Osteocyte (in vitro differentiated cells): ENCODE measurements at places on chromosomes 3 and 15. TPM values are rescaled to one million over a fixed set of nuclear protein-coding genes. Genes with fewer than 3 reads are reported as not detected.

DNA sequence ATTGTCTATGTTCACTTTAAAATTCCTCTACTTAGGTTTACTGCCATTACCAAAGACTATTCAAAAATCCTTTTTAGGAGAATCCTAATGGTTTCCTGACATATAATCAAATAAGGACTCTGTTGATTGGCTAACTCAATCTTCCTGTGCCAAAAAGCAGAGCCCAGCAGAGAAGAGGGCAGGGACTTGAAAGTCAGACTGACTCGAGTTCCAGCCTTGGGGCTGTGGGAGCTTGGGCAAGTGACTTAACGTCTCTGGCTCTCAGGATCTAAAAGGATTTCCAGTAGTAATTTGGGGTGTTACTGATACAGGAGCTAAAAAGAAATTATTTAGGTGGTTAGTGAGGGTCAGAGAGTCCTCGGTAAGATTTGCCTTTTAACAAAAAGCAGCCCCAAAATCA, 10.9 kb downstream of the CCR5 start:
- DNase-seq = no peak

GRCh38 chr3:129974833-129975704, 549 bp downstream of the TRH start:
- no peak for DNase-seq

GRCh38 chr15:64092864-64093626, 593 bp downstream of the CIAO2A start:
- no peak for DNase-seq

GRCh38 chr3:177357352-177358090, 160.2 kb upstream of the TBL1XR1 start:
- DNase-seq = no peak

- no peak for DNase-seq
Observed at GRCh38 chr15:71712182-71712581, 98.2 kb upstream of the NR2E3 start.

- no peak for DNase-seq
Observed at GRCh38 chr15:91801836-91802534, 51.5 kb upstream of the SLCO3A1 start.

GRCh38 chr3:89260721-89261120, 153.3 kb downstream of the EPHA3 start:
- no peak for DNase-seq

GRCh38 chr15:67225336-67225735, 29.1 kb downstream of the AAGAB start:
- no peak for DNase-seq

DNA sequence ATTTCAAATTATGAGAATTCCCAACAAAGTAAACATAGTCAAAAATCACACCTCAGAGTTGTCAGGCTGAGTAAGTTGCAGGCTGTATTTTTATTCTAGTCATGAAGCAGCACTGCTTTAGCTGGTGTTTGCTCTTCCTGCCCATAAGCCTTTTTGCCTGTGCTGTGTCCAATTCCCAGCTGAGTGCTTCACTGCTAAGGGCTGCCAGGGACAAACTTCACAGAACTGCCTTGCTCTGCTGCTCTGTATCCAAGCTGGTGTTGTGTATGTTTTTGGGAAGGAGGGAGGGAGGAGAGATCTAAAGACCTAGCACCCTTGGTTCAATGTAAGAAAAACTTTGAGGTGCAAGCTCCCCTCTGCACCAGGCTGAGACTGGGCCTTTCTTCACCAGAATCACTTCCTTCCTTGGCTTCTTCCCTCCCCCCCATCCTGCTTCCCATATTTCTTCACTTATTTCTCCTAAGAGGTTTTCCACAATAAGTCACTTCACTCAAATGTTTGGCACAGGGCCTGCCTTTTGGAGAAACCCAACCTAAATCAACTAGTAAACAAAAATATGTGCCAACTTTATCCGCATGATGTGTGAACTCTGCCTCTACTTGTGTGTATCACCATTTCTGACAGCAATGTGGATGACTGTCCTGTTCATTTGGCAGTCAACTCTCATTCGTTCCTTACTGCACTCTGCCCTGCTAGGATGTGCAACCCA, 156.1 kb downstream of the TBL1XR1 start:
- DNase-seq = no peak

DNA sequence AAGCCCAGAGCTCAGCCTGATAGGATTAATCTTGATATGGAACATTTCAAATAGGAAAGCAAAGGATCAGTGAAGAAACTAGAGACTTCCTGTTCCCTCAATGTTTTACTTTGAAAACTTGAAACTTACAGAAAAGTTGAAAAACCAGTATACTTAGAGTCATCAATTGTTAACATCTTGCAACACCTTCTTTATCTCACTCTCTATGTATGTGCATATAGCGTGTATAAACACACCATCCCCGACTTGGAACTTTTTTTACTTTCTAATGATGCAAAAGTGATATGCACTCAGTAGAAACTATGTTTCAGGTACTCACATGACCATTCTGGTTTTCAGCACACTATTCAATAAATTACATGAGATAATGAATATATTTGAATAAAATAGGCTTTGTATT, 60.5 kb downstream of the SEC22A start:
- DNase-seq = no peak

DNA sequence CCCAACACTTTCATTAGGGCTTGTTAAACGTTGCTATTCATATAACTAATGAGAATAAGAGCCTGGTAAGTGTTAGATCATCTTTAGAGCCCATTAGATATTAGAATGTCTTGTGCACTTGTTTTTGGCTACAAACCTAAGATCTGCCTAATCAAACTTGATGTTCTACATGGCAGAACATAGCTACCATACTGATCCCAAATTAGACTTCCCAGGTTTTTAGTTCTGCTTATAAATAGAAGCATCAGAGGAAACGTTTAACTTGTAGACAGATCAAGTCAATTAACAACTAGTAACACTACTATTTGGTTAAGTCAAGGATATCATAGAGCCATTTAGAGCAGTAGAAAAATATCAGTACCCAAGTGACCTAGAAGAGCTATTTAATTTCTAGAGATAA, 11.7 kb upstream of the KPNA4 start:
- no peak for DNase-seq

GRCh38 chr3:105714453-105714852, 154.4 kb downstream of the CBLB start:
- no peak for DNase-seq

DNA sequence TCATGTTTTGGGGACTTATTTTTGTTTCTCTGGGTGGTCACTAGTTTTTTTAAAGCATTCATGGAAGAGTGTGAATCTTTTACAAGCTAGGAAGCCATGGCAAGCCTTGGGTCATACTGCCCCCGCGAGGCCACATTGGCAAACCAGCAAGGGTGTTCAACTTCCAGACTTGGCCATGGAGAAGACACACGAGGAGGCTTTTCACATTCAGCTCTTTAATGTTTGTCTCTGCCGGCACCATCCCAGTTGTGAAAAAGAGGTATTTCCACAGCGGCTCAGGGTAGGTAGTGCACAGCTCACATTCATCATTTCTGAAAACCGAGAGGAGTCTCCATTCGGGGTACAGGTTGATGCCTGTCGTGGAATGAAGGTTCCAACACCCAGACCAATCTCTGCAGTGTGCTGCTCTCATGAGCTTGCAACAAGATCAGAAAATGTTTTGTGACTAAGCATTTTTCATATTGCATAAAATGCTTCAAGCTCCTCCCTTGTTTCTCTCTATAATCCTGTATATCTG, 7.7 kb downstream of the CCR5 start:
- no peak for DNase-seq

GP9 gene
- total RNA-seq = not detected in 2 replicates

ALCAM gene
- 242 and 253 TPM in 2 replicates for total RNA-seq

SELENOS gene
- 60.4 and 66.6 TPM in 2 replicates for total RNA-seq

PTPN23 gene
- total RNA-seq = 57.7 and 60.8 TPM in 2 replicates

EIF4A2 gene
- 356 and 408 TPM in 2 replicates for total RNA-seq

TGM4 gene
- 0.26 TPM in 1 of 2 replicates, not detected in the other for total RNA-seq

LMCD1 gene
- total RNA-seq = 135 and 136 TPM in 2 replicates
